Left lung (tissue), 14 donors: ENCODE measurements at places on chromosomes 7 and 10.

DNA sequence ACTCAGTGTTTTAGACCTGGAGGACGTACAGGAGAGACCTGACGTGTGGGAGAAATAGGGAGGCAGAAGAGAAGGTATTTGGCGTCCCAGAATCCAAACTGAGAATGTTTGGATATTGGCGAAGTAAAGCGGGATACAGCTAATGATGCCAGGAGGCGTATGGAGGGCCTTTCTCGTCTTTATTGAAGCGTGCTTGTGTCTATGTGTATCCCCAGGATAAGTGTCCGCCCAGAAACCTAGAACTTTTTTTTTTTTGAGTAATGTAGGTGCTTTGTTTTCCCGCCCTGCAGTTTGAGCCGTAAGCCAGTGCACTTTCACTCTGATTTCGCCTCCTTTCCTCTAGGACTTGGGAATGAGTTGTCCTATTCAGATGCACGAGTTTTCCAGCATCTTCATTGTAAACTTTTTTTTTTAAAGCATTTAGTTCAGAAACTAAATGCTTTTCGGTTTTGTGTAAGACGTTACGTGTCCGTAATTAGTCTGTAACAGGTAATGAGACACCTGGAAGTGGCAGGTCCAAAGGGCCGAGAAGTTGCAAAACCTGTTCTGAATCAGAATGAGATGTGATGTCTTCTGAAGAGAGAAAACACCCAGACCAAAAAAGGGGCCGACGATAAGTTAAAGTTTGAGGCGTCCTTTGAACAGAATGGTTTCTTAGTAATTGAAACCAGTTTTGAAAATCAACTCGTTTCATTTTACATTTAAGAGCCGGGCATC, 746 bp downstream of the ARL5B start:
- DNase-seq: peak; percentile 55

GRCh38 chr10:114157912-114158311, 16.1 kb downstream of the CCDC186 start:
- no peak for DNase-seq

DNA sequence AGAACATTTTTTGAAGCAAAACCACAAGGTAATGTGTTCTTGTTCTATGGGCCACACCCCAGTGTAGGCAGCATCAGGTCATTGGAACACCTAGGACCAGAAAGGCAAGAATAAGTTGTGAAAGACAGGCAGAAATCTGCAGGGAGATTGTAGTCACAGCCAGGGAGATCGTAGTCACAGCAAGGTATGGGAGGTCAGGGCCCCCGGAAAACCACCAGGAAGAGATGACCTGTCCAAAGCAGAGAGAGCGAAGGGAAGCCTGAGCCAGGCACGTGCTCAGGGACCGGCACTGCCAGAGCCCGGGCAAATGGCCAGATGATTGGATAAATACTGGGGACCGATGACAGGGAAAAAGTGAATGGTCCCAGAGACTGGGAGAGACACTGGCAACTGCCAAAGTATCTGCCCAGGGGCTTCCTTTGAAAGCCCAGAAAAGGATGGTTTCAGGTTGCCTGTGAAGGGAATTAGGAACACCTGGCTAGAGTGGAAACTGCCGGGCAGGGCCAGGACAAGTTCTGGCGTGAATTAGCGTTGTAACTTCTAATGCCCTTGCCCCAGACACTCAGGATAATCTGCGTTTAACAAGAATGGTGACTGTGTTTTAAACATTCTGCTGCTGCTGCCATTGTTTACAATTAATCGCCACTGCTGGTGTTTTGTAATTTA, 3.9 kb upstream of the NOBOX start:
- no peak for DNase-seq

DNA sequence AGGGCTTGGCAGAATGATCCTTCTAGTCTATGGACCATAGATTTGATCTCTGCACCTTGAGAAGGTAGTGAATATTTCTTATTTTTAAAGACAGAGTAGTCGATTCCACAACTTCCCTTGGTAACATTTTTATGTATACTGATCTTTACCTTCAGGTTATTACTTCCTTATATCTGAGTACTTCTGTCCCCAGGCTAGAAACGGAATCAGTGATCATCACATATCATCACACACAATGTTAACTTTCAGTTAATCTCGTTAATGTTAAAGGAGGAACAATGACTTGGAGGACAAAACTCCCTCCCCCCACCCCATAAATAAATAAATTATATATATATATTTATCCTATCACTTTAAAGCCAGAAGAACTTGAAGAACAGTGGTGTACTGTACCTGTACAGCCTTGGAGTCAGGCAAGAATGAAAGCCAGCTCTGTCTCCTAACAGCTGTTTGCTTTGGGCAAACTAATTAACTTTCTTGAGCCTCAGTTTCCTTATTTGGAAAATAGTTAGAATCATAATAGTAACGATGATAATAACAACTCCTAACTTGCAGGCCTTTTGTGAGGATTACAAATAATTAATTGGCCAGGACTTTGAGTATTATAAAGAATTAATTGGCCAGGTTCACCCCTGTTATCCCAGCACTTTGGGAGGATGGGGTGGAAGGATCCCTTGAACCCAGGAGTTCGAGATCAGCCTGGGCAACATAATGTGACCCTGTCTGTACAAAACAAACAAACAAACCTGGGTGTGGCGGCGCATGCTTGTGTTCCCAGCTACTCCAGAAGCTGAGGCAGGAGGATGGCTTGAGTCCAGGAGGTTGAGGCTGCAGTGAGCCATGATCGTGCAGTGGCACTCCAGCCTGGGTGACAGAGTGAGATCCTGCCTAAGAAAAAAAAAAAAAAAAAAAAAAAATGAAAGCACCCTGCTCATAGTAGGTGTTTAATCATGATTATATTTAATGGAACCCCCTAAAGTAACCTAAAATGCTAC, 63.5 kb downstream of the SAMD9 start:
- no peak for DNase-seq

GRCh38 chr7:139570119-139570518, 46.6 kb downstream of the CLEC2L start:
- DNase-seq: peak; percentile 28

DNA sequence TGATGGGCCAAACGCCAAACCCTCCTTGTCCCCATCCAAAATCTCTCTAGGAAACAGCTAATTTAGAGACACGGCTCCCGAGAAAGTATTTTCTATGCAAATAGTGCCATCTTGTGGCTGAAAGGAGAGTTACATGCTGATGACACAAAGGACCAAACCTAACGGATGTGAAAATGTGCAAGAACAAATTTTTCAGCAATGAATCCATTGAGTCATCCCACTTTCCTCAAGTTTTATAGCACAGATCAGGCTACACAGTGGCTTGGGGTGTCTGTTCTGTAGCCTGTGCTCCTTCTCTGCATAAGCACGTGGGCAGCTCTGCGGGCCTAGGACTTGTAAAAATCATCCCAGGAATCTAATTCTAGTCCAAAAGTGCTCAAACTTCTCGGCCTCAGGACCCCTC, 154.8 kb upstream of the PRR15 start:
- DNase-seq: peak; percentile 80

DNA sequence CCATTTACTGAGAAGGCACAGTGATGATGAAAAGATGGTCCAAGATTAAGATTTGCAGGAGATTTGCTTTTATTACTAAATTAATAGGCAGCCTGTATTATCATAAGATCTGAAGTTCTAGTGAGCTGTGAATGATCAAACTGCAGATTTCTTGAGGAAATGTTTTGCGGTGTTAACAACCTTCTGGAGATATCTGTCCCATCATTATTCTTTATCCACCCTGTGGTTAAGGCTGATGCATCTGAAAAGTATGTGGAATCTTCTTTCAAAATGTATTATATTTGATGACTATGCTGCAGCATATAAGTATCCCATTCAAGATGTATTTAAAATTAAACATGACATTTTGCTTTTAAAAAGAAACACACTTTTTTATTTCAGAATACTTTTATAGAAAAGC, 150.3 kb downstream of the POLR1F start:
- no peak for DNase-seq
